Melanocyte of skin (primary cell): ENCODE measurements at places on chromosomes 2 and 18. TPM values are rescaled to one million over a fixed set of nuclear protein-coding genes. Genes with fewer than 3 reads are reported as not detected.

ARHGAP15 gene
- 1.3 and 1.4 TPM in 2 replicates for total RNA-seq

RAPGEF4 gene
- not detected in 2 replicates for total RNA-seq

LOXL3 gene
- total RNA-seq: 5.2 and 10.2 TPM in 2 replicates

LRRC30 gene
- total RNA-seq: not detected in 2 replicates

CSRNP3 gene
- 4.5 and 5.7 TPM in 2 replicates for total RNA-seq

SLC14A1 gene
- under 0.01 TPM in 1 of 2 replicates, not detected in the other for total RNA-seq

HS1BP3 gene
- 43.0 and 65.8 TPM in 2 replicates for total RNA-seq

FRZB gene
- total RNA-seq: 0.34 and 3.3 TPM in 2 replicates

IFIH1 gene
- 53.1 and 150 TPM in 2 replicates for total RNA-seq

SERPINB10 gene
- 1.00 TPM in 1 of 2 replicates, not detected in the other for total RNA-seq

RPRM gene
- total RNA-seq: not detected in 2 replicates

LIMS3 gene
- 0.34 and 1.1 TPM in 2 replicates for total RNA-seq

HOXD12 gene
- total RNA-seq: not detected in 2 replicates

MDH1 gene
- 217 and 257 TPM in 2 replicates for total RNA-seq

ARHGAP25 gene
- 0.34 and 1.5 TPM in 2 replicates for total RNA-seq

CDH2 gene
- total RNA-seq: 6.3 and 12.5 TPM in 2 replicates

RGPD4 gene
- not detected in 2 replicates for total RNA-seq

EFR3B gene
- total RNA-seq: 24.0 and 42.1 TPM in 2 replicates

LYPD6 gene
- total RNA-seq: 0.69 and 1.1 TPM in 2 replicates

VPS54 gene
- total RNA-seq: 15.1 and 24.0 TPM in 2 replicates

BOLL gene
- total RNA-seq: not detected in 2 replicates

LAMA1 gene
- 73.0 and 269 TPM in 2 replicates for total RNA-seq

IL36A gene
- not detected in 2 replicates for total RNA-seq

DSG3 gene
- under 0.01 TPM in 1 of 2 replicates, not detected in the other for total RNA-seq

CTNNA2 gene
- total RNA-seq: under 0.01 and 0.31 TPM in 2 replicates

GTF2A1L gene
- total RNA-seq: 0.36 TPM in 1 of 2 replicates, not detected in the other

PAIP2B gene
- total RNA-seq: 0.15 and 0.33 TPM in 2 replicates

ALPI gene
- not detected in 2 replicates for total RNA-seq

MC2R gene
- not detected in 2 replicates for total RNA-seq

EDAR gene
- not detected in 2 replicates for total RNA-seq

FMNL2 gene
- 1.7 and 6.5 TPM in 2 replicates for total RNA-seq

DIS3L2 gene
- total RNA-seq: 56.3 and 63.4 TPM in 2 replicates

MTLN gene
- total RNA-seq: 32.4 and 48.3 TPM in 2 replicates

PTPRN gene
- under 0.01 and 1.0 TPM in 2 replicates for total RNA-seq

SGPP2 gene
- total RNA-seq: not detected in 2 replicates

KLHL30 gene
- total RNA-seq: not detected in 2 replicates

SOWAHC gene
- total RNA-seq: 10.3 and 12.5 TPM in 2 replicates

SIGLEC15 gene
- total RNA-seq: under 0.01 TPM in 1 of 2 replicates, not detected in the other

DES gene
- 0.31 TPM in 1 of 2 replicates, not detected in the other for total RNA-seq

TRABD2A gene
- total RNA-seq: 1.7 and 2.8 TPM in 2 replicates

PCGF1 gene
- total RNA-seq: 23.6 and 27.5 TPM in 2 replicates

PMAIP1 gene
- total RNA-seq: 6.2 and 11.7 TPM in 2 replicates

SLC9A4 gene
- total RNA-seq: not detected in 2 replicates

SH3BP4 gene
- 18.6 and 32.3 TPM in 2 replicates for total RNA-seq

NCKAP5 gene
- total RNA-seq: 2.1 and 14.9 TPM in 2 replicates

C2orf15 gene
- total RNA-seq: 0.15 TPM in 1 of 2 replicates, not detected in the other

SP9 gene
- not detected in 2 replicates for total RNA-seq

PFN4 gene
- total RNA-seq: 0.31 and 0.67 TPM in 2 replicates
